T-helper 22 cell (primary cell): ENCODE measurements at places on chromosomes 5 and 9.

DNA sequence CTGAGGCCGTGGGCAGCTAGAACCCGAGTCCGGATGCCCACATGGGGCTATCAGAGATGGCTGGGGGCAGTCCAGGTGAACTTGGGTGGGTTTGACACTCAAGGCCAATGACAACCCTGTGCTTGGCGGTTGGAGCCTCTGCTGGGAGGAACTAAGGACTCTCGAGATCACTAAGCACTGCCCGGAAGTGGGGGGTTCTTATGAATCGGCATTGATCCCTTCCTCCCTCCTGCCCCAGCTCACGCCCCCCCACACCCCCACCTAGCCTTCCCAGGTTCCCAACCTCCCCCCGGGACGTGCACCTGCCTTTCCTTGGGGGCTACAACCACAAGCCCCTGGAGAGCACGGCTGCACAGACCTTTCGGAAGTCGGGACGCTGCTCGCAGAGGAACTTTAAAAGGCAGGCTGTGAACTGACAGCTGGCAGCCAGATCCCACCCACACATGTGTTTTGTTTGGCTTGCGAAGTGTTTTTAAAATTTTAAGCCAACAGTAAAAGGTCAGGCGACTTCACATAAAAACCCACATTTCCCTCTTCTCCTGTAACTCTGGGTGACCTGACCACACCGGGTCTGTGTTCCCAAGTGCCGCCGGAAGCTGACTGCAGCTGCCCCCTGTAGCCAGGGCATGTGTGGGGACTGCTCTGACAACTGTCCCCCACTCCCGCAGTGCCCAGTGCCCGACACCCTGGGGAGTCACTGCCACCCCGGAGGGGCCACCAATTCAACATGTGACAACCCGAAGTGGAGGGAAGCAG, 5.1 kb upstream of the RALGDS start:
- DNase-seq: no peak

GRCh38 chr9:89529243-89530035, 31.5 kb upstream of the SEMA4D start:
- DNase-seq: no peak

GRCh38 chr5:78747705-78748359, 99.3 kb upstream of the LHFPL2 start:
- no peak for DNase-seq

- no peak for DNase-seq
Observed at GRCh38 chr9:97545486-97545885, 44.0 kb downstream of the TMOD1 start.

DNA sequence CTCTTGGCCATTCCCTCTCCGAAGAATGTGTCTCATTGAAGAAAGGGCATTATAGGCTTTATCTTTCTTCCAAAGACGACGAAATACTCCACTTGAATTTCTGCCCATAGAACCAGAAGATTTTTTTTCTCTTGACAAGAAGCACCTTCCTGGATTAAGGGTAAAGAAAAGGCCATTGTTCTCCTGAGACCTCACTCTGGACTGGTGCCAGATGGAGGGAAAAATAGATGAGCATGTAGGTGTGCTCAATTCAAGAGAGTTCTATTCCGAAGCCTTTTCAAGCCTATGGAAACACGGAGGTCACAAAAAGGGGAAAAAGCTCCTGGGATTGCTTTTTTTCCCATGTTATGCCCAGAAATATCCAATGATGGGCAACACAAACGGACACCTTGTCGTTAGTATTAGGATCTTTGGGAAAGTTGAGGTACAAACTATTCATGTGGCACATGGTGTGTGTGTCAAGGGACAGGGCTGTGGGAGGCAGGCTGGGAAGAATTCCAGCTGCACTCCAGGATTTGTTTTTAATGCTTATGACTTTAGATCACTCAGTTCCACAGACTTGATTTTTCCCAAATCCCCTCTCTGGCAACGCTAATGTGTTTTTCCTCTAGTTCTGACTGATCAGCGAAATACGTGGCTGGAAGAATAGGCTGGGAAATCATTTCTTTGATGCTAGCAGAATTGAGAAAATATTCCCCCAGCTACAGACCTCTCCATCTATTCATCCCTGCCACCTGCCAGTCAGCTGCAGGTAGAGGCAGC, 89.9 kb downstream of the SIL1 start:
- DNase-seq: no peak

- DNase-seq: no peak
Observed at GRCh38 chr9:28915202-28915930, 1342.1 kb upstream of the C9orf72 start.

DNA sequence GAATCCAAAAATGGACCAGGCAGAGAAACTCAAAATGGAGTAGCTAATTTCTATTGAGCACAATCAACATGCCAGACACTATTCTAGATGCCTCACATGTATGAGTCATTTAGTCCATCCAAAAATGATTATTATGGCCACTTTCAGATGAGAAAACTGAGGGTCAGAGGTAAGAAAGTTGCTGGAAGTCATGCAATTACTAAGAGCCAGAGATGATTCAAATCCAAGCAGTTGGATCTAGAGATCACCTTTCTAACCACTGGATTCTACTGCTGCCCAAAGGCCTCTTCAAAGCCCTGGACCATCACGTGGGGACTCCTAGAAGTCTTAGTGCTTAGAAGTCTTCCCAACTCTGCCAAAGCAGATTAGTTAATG, 51.8 kb upstream of the HMHB1 start:
- no peak for DNase-seq

GRCh38 chr9:81047280-81047679, 642.1 kb downstream of the TLE1 start:
- DNase-seq: no peak

GRCh38 chr5:107289030-107289714, 381.6 kb downstream of the EFNA5 start:
- no peak for DNase-seq

- peak; percentile 92 for DNase-seq
Observed at GRCh38 chr9:89604729-89605464, at the start of gene GADD45G. GADD45G (plus strand) TSS chr9:89605012; CDS start chr9:89605122, 110 bp downstream.

- no peak for DNase-seq
Observed at GRCh38 chr5:26390608-26391007, 647.8 kb downstream of the CDH9 start.

GRCh38 chr9:106913276-106913675, 50.3 kb downstream of the ZNF462 start:
- DNase-seq: no peak

- no peak for DNase-seq
Observed at GRCh38 chr5:167819406-167819805, 472.0 kb upstream of the WWC1 start.

- DNase-seq: no peak
Observed at GRCh38 chr5:6359555-6360322, 18.6 kb downstream of the MED10 start.

DNA sequence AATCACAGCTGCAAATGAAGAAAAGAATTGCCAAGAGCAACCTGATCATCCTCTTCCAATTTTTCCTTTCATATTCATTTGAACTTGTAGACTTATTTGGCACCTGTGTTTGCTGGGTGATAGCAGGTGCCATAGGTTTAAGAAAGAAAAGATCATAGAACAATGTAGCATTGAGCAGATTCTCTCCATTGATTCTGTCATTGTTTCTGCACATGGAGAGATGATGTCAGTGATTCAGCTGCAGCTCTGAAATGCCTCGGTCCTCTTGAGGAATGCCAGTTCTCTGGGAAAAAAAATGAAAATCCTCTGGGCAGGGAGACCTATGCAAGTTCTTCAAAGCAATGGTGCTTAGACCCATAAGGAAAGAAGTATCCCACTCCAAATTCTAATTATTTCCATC, 418.1 kb upstream of the KLF4 start:
- DNase-seq: no peak

DNA sequence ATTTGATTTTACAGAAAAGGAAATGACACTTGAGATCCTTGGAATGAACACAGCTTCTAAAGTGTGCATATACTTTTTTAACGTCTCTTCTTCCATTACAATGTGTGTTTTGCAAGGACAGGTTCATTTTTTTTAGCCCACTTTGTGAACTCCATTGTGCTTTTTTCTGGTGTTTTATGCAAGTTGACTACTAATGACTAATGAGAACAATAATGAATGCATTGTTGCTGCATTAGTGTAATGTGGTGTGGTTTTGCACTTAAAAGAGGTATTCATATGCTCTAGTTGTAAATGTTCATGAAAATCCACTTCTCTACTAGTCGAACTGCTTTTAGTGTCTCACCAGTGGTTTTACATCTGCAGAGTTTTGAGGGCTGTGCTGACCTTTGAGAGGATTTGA, 93.6 kb downstream of the UHRF2 start:
- DNase-seq: no peak

DNA sequence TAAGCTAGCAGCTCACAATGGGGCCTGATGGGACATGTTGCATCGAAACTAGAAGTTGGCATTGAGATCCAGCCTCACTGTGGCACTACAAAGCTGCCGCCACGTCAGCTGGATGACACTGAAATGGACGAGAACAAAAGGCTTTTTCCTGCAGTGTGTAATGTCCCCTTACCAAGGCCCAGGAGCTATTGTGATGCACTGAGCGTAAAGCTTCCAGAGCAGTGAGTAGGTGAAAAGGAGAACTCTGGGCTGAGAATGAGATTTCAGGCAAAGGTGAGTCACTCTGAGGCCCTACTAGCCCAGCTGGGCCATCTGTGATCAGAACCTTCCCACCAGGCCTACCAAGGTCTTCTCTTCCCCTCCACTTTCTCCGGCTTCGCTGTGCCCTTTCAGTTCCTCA, 528.1 kb upstream of the KLF4 start:
- DNase-seq: no peak

DNA sequence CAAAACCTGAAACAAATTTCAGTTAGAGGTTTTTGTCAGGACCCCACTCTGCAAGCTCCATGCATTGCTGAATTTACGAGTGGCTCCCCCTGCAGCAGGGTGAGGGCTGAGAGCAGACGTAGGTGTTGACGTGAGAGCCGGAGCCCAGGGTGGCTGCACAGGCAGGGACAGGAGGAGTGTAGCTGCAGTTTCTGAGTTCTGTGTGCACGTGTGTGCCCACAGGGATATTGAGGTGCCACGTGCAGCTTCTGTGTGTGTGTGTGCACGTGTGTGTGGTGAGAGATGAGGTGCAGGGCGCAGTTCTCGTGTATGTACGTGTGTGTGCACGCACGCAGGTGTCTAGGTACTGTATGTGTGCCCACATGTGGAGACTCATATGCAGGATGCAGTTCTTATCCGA, 14.6 kb downstream of the PLEKHG4B start:
- no peak for DNase-seq

DNA sequence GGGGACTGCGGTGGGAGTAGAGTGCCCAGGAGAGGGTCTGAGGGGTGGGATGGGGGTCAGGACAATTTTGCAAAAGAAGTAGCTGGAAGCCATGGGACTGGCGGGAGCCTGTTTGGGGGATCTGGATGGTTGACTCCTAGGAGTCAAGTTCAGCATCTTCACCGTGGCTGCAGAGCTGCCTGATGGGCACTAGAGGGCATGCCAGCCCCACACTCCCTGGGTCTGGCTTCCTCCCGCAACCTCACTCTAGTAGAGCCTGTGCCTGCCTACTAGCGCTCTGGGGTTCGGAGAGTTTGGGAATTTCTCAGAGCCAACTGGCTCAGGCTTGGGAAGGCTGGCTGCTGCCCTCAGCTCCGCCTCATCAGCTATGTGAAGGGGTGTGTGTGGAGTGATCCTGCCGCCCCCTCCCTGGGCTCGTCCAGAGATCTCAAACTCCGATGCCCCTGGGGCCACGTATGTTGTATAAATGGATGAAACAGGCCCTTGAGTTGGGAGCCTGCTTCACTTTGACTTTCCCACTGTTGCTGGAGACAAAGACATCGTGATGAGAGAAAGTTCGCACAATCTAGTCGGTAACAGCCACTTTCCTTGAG, 10.8 kb downstream of the TSPAN17 start:
- DNase-seq: peak; percentile 13

DNA sequence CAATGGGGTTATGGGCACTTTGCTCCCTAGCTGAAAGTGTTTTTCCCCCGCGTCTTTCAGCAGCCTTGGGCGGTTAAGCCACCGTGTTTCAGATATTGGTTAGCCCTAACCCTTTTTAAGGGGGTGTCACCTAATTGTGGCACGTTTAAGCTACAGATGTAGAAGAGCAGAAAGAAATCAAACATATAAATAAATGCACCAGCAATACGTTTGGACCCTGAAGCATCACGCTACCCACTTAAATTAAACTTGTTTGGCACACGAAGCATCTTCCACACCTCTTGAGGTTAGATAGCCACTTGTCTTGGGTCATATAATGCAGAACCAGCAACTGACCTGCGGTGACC, 768 bp downstream of the YTHDC2 start:
- no peak for DNase-seq

- no peak for DNase-seq
Observed at GRCh38 chr9:9730174-9730573, 882.6 kb downstream of the PTPRD start.

GRCh38 chr9:89686621-89687020, 81.8 kb downstream of the GADD45G start:
- no peak for DNase-seq

GRCh38 chr5:113713051-113713450, 199.6 kb downstream of the YTHDC2 start:
- DNase-seq: no peak

DNA sequence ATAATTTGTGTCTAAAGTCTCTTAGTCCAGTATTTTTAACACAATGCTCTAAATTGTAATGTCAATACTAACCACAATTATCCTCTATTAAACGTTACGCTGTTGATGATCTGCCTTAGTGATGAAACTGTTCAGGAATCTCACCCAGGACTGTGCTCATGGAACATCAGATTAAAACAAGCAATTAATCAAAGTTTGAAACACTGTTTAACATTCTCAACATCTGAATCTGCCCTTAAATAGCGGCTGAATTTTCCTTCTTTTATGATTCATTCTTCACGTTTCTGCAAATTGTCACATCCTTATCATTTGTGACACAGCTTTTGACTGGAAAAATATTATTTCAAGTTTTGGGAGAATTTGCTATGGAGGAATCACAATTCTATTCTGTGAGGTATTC, 113.8 kb downstream of the MARCHF11 start:
- no peak for DNase-seq

GRCh38 chr9:101465326-101465915, 29.8 kb upstream of the ALDOB start:
- DNase-seq: no peak

GRCh38 chr5:75457691-75458090, 53.7 kb downstream of the CERT1 start:
- no peak for DNase-seq
